ENCODE measurements at places on chromosomes 11 and 22.

DNA sequence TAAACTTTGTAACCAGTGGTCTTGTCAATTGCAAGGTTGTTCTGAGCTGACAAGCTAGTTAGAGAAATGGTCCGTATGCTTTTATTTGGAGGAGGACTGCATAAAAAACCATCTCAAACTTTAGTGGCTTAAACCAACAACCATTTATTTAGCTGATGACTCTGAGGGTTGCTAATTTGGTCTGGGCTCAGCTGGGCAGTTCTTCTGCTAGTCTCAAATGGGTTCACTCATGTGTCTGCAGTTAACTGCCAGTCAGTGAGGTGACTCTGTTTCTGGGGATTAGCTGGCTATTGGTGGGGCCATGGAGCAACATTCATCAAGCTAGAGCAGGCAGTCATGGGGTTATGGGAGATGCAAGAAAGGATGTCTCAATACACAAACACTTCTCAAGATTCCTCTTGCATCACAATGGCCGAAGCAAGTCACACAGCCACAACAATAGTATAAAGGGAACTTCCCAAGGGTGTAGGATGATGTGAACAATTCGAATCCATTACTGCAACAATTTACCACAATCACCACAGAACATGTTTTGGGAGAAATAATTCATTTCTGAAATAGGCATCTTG, 521.9 kb downstream of the INSC start:
- no peak overlapping the region for H3K4me3 ChIP-seq
- H3K36me3 ChIP-seq = no peaks in the 10 kb centered on the region
- H3K4me1 ChIP-seq = no peaks in the 10 kb centered on the region
- no peaks in the 10 kb centered on the region for H3K27me3 ChIP-seq

DNA sequence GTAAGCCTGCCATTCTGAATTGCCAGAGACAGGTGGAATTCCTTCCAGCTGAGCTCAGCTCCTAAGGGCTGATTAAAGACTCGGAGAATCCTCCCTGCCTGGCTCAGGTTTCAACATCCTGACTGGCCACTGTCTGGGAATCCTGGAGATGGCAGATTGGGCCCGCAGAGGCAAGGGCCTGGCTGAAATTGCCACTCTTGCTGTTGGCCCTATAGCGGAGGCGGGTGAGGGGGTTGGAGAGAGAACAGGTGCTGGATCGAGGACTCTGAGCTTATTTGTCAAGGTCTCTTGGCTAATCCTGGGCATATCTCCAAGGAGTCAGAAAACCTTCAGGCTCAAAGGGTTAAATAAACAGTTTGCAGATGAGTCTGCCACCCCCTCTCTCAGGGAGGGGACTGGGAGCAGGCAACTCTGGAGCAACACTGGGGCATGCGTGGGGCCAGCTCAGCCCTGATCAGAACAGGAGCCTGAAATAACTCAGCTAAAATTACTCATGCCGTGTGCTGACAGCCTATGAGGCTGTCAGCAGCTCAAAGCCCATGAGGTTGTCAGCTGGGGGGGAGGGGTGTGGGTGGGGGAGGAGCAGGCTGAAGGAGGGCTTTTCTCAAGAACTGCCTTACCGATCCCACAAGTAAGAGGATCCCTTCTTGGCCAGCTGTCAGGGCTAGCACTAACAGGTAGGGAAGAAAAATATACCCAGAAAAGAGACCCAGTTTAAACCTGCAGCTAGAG, 14.7 kb upstream of the MFRP start:
- peak; percentile 98 for DNase-seq
- H3K36me3 ChIP-seq = peaks cover 5% of the 10 kb centered on the region
- H3K27ac ChIP-seq = peak overlapping the region; percentile 95
- peaks cover 32% of the 10 kb centered on the region for H3K4me1 ChIP-seq

- H3K27me3 ChIP-seq = no peaks in the 10 kb centered on the region
- no peak overlapping the region for H3K27ac ChIP-seq
- H3K4me1 ChIP-seq = no peaks in the 10 kb centered on the region
- H3K4me3 ChIP-seq = peak overlapping the region; percentile 12
- no peaks in the 10 kb centered on the region for H3K36me3 ChIP-seq
- DNase-seq = no peak
Observed at GRCh38 chr11:112834277-112834755, 126.9 kb upstream of the NCAM1 start.

DNA sequence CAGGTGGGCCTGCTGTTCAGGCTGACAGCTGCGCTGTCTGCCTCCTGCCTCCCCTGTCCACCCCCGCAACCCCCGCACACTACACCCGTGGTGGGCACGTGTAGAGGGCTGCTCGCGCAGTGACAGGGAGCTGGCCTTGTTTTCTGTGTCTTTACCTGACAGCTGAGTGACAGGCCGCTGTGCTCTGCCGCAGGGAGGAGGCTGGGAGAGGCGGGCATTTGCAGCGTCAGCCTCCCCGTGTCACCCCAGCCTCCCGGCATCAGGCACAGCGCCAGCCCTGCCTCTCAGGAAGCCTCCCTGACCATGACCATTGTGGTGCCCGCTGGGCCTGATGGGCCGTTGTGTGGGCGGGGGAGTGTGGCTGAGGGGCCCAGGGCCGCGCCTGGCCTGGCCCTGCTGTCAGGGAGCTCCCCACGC, 32.0 kb upstream of the RELT start:
- no peak overlapping the region for H3K27ac ChIP-seq
- H3K36me3 ChIP-seq = peaks cover 30% of the 10 kb centered on the region
- H3K4me1 ChIP-seq = peaks cover 25% of the 10 kb centered on the region
- no peak for DNase-seq
- H3K27me3 ChIP-seq = no peaks in the 10 kb centered on the region

DNA sequence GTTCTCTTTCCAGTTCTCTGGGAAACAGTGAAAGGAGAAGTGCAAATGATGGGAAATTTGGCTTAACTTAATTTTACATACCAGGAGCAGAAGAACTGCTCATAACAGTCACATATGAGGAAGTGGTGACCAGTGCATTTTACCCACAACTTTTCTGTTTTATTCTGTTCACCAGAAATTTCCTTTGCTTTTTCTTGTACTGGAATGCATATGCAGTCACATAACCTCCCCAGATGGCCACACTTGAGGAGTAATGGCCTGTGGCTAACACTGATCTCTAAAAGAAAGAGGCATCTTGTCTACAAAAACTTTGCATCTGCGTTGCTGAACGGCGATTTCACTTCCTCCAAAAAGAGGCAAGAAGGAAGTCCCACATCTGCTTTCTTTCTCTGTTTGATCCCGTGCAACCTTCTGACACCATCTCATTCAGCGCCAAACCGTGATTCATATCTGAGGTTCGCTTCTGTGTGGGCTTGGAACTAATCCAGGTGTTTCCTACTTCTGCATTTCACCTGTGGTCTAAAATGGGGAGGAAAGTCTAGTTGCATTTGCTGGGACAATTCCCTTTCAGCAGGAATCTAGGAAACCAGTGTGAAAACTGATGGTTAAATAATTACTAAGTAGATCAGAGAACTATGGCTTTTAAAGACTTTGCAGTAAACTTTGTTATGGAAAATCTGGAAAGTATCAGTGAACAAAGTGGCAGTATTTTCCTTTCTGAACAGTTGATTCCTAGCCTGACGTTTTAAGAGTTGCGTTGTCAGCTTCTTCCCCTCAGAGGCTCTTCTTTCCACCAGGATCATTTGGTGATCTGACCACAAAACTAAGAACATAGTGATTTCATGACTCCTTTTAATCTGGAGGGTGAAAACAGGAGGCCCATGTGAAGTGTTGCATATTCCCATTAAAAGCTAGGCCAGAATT, 4.2 kb upstream of the MPEG1 start:
- no peak overlapping the region for H3K27ac ChIP-seq
- H3K27me3 ChIP-seq = no peaks in the 10 kb centered on the region
- no peaks in the 10 kb centered on the region for H3K36me3 ChIP-seq
- H3K4me3 ChIP-seq = no peak overlapping the region

DNA sequence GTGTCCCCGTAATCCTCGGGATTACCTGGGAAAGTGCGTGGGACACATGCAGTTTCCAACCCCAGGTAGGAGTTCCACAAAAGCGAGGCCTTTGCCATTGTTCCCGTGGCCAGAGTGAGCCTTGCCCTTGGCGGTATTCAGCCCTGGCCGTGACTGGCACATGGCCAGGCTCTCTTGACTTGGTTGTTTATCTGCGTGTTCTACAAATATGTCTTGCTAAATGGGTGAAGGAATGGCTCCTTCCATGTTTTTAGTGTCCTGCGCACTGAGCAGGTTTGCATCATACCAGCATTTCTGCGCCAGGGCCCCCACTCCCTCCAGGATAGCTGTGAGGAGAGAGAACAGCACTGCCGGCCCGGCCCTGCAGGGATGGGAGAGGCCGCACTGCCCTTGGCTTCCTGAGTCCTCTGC, 20.0 kb downstream of the POLR3H start:
- H3K36me3 ChIP-seq = peaks cover 65% of the 10 kb centered on the region
- DNase-seq = no peak
- no peaks in the 10 kb centered on the region for H3K4me1 ChIP-seq

- H3K27me3 ChIP-seq = no peaks in the 10 kb centered on the region
Observed at GRCh38 chr22:49010901-49011300, 816.8 kb downstream of the BRD1 start.

GRCh38 chr11:67820081-67820480, 145.7 kb upstream of the ALDH3B2 start:
- no peak overlapping the region for H3K4me3 ChIP-seq
- DNase-seq = no peak
- no peaks in the 10 kb centered on the region for H3K36me3 ChIP-seq
- no peaks in the 10 kb centered on the region for H3K4me1 ChIP-seq

- no peak for DNase-seq
- H3K27ac ChIP-seq = no peak overlapping the region
- peaks cover 9% of the 10 kb centered on the region for H3K4me1 ChIP-seq
- no peak overlapping the region for H3K4me3 ChIP-seq
- H3K27me3 ChIP-seq = no peaks in the 10 kb centered on the region
Observed at GRCh38 chr22:19577422-19577966, 53.3 kb upstream of the CLDN5 start.

GRCh38 chr11:65315204-65315865, 669 bp downstream of the CDC42EP2 start:
- peak; percentile 78 for DNase-seq
- peaks cover 12% of the 10 kb centered on the region for H3K4me1 ChIP-seq
- H3K27ac ChIP-seq = peak overlapping the region; percentile 13
- H3K27me3 ChIP-seq = no peaks in the 10 kb centered on the region

DNA sequence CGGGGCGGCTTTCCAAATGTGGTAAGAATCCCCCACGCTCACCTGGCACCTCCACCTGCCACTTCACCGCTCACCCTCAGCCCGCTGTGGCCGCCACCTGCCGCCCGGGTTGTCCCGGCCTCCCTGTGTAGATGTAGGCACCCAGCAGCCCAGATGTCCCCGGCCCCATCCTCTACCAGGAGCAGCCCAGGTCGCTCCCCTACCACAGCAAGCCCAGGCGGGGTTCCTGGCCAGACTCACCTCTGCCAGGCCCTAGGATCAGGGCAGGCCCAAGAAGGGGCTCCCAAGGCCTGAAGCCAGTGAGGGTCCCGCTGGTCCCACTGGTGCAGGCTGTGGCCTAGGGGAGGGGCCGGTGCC, 27.4 kb downstream of the MOB2 start:
- no peak for DNase-seq
- H3K27me3 ChIP-seq = no peaks in the 10 kb centered on the region
- H3K4me1 ChIP-seq = no peaks in the 10 kb centered on the region
- H3K4me3 ChIP-seq = no peak overlapping the region
- H3K27ac ChIP-seq = no peak overlapping the region

DNA sequence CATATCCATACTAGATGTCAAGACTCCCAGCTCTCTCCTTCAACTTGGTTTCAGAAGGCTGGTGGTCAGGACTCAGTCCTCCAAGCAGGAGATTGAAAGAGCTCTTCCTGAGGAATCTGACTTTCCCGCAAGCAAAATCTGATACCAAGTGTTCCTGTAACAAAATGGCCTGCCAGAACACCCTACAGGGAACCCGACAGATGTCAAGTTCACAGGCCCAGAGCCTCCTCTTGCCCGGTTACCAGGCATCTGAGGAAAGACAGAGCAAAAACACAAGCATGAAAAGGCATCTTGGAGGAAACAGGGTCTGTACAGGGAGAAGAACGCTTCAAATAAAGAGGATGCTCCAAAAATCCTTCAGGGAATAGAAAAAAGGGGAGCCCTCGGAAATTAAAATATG, 8.7 kb upstream of the KCNJ5 start:
- no peak overlapping the region for H3K27ac ChIP-seq
- DNase-seq = no peak
- no peak overlapping the region for H3K4me3 ChIP-seq
- no peaks in the 10 kb centered on the region for H3K4me1 ChIP-seq

DNA sequence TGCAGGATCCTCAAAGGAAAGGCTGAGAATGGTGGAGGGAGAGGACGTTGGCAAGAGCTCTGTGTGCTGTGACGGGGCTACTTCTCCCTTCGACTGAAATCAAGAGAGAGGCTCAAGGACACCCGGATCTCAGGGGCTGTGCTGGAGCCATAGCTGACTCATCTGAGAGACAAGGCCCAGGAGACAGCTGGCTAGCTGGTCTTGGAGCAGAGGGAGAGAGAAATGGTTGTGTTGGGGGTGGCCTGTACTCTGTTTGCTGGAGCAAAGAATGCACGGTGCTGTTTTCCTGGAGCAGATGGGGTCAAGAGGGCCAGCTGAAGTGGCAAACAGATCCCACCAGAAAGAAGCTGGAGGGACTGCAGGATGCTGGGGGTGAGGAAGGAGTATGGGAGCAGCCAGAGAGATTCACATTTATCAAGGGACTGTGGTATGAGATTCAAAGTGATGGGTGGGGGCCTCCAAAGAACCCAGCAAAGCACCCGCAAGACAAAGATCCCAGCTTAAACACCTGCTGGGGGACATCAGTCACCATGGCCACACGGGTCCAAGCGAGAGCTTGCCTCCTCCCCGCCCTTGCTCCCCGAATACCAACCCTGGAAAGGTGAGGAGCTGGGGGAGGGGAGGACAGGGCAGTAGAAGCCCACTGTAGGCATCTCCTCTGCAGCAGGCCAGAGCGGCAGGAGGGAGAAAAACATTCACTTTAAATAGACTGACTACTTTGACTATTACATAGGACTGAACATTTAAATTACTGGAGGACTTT, 40.8 kb downstream of the MAP6 start:
- H3K4me3 ChIP-seq = no peak overlapping the region
- no peaks in the 10 kb centered on the region for H3K4me1 ChIP-seq
- no peak for DNase-seq
- no peaks in the 10 kb centered on the region for H3K36me3 ChIP-seq
- no peak overlapping the region for H3K27ac ChIP-seq
- H3K27me3 ChIP-seq = no peaks in the 10 kb centered on the region

GRCh38 chr22:46963672-46964545, 201.5 kb downstream of the TBC1D22A start:
- H3K4me3 ChIP-seq = no peak overlapping the region
- H3K27ac ChIP-seq = no peak overlapping the region
- no peaks in the 10 kb centered on the region for H3K27me3 ChIP-seq
- no peaks in the 10 kb centered on the region for H3K36me3 ChIP-seq
- no peaks in the 10 kb centered on the region for H3K4me1 ChIP-seq

DNA sequence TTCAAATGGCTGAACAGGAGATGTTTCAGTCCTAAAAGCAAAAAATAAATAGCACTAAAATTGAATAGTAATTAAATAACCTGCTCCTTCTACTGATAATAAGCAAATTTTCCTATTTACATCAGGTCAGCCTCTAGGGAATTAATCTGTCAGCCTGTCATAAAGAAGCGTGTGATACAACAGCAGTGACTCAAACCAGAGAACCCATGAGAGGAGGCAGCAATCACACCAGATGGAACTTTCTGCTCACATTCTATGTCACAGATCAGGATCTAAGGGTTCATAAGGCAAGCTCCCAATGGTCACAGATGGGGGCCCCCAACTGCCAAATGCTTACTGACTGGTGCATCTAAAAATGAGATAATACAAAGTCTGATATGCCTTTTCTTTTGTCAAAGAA, 41.1 kb downstream of the RBFOX2 start:
- H3K27ac ChIP-seq = no peak overlapping the region
- H3K4me1 ChIP-seq = no peaks in the 10 kb centered on the region
- no peak for DNase-seq
- H3K4me3 ChIP-seq = no peak overlapping the region

Data from trophoblast cell (in vitro differentiated cells and primary cell).